ENCODE measurements at places on chromosomes 3 and 15. TPM values are rescaled to one million over a fixed set of nuclear protein-coding genes. Genes with fewer than 3 reads are reported as not detected.
A peak's percentile ranks its signal among the peaks of the same experiment; 100 is the strongest.

SLC28A2 gene
- not detected for total RNA-seq

DNA sequence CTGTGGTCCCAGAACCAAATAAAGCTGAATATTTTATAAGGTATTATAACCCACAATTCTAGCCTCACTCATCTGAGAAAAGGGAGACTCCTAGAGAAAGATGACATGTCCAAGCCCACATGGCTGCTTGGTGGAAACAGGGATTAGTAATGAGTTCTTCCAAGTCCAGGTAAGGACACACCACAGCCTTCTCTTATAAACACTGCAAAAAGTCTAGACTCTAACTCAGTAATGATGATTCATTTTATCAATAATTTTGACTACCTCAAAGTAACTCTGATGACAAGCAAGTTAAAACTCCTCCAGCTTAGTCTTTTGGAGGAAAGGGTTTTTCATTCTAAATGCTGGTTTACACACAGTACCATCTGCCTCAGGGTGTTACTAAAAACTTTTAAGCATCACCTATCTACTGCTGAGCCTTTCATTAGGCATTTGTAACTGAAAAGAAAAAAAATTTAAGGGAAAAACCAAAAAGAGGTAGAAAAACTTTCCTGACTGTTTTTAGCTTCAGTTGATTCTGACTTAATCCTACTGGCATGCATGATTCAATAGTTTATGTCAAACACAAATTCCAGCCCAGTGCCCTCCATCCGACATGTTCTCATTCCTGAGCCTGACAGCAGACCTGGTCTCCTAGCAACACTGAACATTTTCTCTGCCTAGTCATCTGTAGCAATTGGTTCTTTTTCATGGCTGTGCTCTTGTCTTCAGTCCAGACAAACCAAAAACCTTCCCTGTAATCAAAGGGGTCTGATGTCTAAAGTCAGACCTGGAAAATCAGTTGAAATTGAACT lies 43.9 kb downstream of the P3H2 start:
- DNase-seq = no peak
- no peaks in the 10 kb centered on the region for H3K36me3 ChIP-seq
- H3K27me3 ChIP-seq = no peaks in the 10 kb centered on the region

DNA sequence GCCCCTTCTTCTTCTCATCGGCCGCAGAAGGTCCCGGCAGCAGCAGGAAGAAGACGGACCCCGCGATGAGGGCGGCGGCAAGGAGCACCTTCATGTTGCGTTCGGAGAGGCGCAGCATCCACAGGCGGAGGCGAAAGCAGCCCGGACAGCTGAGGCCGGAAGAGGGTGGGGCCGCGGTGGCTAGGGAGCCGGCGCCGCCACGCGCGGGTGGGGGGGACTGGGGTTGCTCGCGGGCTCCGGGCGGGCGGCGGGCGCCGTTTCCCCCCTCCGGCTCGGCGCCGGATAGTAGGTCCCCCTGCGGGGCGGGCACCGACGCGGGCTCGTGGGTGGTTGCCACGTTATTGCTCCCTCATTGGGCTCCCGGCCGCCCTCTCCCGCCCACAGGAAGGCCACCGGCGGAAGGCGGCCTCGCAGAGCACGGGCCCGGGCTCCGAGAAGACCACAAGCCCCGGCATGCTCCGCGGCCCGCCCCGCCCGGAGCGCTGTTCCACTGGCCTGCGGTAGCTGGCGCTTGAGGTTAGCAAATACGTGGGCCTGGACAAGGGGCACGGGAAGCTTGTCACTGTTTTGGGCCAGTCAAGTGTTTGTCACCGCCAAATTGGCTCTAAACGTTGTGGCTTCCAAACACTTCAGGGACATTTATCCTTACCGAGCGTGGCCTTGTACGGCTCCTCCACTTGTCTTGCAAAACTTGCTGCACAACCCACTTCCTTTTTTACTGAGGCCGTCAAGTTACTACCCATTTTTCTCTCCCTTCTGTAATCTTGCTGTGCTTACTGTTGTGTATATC lies at the start of gene PPIB:
Gene PPIB (minus strand): TSS at position 154 of the 790 bp plus-strand sequence. CDS start 36 bp downstream, at position 118.
- no peaks in the 10 kb centered on the region for H3K27me3 ChIP-seq
- peak within 1 kb of the TSS; percentile 65 for H3K4me3 ChIP-seq
- DNase-seq = peak; percentile 97
- peak within 1 kb of the TSS; percentile 77 for H3K27ac ChIP-seq
- peaks cover 23% of the 10 kb centered on the region for H3K36me3 ChIP-seq

- H3K27ac ChIP-seq = no peak overlapping the region
- no peaks in the 10 kb centered on the region for H3K4me1 ChIP-seq
- H3K4me3 ChIP-seq = no peak overlapping the region
- no peak for DNase-seq
- H3K27me3 ChIP-seq = no peaks in the 10 kb centered on the region
- H3K36me3 ChIP-seq = no peaks in the 10 kb centered on the region
These were observed 447.4 kb upstream of the PROK2 start for GRCh38 chr3:72232331-72232730.

DNA sequence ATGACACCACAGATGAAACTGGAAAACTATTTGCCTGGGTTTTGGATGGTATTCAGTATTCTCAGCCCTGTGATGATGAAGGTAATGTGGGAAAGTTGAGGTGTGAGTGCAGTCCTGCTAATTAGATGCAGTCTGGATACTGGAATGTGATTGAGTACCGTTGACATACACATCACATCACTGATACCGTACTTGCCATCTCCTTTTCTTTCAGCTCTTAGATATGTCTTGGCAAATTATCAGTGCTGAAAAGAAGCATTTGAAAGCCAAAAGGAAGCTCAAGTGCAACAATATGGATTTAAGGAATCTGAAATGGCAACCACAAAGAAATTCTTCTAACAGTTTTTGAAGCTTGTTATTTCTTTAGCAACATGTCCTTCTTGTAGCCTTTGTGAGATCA lies 381.4 kb upstream of the TGFBR2 start:
- no peak for DNase-seq
- no peaks in the 10 kb centered on the region for H3K27me3 ChIP-seq
- no peaks in the 10 kb centered on the region for H3K36me3 ChIP-seq
- peaks cover 12% of the 10 kb centered on the region for H3K4me1 ChIP-seq
- no peak overlapping the region for H3K4me3 ChIP-seq

SLC9C1 gene
- not detected for total RNA-seq

DNA sequence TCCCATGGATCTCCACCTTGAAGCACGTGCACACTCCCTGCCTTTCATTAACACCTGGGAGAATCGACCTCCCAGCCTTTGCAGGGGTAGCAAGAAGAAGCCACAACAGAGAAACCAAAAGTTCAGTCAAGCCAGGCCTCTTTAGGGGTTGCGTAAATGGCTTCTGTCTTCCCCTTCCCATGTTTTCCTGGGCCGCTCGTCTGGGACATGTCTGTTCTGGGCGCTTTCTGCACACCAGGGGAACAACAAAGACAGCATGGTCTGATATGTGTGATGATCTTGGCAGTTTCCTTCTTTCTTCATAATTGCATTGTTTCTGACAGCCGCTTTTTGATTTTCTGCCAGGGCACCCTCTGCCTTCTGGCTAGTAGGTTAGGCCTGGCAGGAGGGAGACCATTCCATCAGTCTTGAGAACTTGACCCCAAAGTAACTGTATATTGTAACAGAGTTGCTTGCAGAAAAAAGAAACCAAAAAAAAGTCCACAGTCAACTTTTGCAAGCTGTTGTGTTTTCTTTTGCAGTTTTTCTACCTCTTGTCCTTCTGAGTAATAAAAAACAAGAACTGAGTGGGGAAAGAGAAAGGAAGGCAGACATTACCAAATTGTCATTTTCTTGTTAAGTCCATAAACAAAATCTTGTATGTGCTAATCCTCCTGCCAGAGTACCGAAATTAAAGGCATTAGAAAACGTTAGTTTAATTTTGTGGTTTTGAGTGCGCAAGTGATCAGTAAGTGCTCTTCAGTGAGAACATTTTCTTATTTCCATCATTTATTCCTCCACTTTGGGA lies 56.0 kb upstream of the FURIN start:
- no peaks in the 10 kb centered on the region for H3K36me3 ChIP-seq
- peaks cover 6% of the 10 kb centered on the region for H3K4me1 ChIP-seq
- H3K27ac ChIP-seq = no peak overlapping the region
- no peak for DNase-seq

DNA sequence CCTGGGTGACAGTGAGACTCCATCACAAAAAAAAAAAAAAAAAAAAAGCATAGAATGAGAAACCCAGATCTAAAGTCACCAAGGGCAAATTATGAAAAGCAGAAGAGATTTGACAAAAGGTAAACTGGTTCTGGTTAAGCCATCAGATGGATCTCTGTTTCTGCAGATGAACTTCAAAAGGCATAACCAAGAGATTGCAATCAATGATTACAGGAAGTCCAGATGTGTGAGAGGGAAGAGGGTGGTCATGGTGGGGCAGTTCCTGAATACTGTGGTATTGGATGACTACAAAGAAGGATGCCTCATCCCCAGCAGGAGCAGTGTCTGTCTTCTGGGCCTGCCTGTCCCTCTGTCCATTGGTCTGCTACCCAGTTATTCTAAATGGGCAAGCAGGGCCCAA lies 3.8 kb downstream of the P4HTM start:
- H3K27me3 ChIP-seq = no peaks in the 10 kb centered on the region
- H3K27ac ChIP-seq = no peak overlapping the region
- no peaks in the 10 kb centered on the region for H3K36me3 ChIP-seq
- no peak overlapping the region for H3K4me3 ChIP-seq
- peaks cover 22% of the 10 kb centered on the region for H3K4me1 ChIP-seq
- DNase-seq = no peak

DNA sequence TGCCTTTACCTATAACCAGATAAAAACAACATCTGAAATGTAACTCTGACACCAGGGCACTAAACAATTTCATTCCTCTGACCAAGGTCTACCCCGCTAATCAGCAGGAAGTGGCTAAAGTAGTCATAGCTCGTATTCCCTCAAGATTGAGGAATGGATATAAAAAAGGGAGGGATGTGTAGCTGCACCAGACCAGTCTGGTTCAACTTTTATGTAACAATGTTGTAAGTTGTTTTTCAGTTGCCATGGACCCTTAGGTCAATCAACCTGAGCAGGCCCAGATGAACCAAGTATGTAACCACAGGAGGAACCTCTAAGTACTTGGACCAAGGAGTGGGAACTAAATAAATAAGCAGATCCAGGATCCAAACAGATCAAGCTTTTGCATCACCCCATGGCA lies 28.4 kb upstream of the IFT57 start:
- DNase-seq = no peak
- no peaks in the 10 kb centered on the region for H3K27me3 ChIP-seq
- H3K36me3 ChIP-seq = no peaks in the 10 kb centered on the region
- no peak overlapping the region for H3K27ac ChIP-seq

DNA sequence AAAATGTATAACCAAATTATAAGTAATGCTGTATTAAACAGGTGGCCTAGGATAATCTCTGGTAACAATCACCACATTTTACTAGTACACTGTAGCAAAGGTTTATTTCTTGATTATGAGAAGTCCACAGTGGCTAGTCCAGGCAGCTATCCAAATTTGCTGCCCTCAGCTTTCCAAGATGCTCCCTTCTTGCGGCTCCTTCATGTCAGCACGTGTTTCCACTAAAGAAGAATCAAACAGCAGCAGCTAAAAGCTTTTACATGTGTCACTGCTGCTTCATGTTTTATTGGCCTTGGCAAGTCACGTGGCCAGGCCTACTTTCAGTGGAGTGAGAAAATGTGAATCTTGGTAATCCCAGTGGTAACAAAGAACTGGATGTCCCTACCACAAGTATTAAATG lies 5.6 kb upstream of the RBMS3 start:
- H3K27ac ChIP-seq = no peak overlapping the region
- no peaks in the 10 kb centered on the region for H3K36me3 ChIP-seq

DNA sequence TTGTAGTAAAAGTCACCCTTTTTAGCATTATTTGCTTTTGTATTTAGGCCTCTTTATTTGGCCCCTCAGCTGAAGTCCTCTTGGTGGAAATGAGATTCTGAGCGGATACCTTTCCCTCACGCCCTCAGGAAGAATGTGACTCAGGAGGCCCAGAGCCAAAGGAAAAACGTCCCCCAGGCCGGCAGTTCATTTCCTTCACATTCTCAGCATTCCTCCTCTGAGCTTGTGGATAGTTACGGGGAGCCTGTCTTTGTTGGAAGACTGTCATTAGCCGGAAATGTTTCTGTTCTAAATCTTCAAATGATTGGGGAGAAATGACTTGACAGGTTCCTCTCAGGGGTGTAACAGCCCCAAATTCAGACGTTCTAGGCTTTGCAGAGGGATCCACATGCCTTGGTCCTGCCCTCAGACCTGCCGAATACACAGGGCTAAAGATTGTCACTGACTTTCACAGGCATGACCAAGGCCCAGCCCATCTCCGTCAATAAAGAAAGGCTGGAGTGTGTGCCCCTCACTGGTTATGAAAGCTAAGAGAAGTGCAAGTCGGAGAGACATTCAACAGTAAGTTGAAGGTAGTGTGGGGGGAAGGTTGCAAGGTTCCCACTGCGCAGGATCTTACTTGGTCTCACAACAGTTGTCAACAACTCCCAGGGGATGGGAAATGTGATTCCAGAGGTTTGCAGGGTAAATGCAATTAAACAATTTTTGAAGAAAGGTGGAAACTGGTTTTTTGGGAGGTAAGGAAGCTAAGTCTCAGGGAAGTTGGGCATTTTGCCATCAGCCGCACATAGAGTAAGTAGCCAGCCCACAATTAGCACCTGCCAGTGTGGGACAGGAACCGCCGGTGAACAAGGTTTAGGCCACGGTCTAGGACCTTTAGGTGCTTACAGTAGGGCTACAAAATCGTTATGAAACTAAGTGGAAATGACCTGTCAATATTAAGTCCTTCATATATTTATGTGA lies 39.7 kb upstream of the MYZAP start:
- H3K4me1 ChIP-seq = no peaks in the 10 kb centered on the region
- no peaks in the 10 kb centered on the region for H3K36me3 ChIP-seq
- no peaks in the 10 kb centered on the region for H3K27me3 ChIP-seq
- DNase-seq = no peak
- no peak overlapping the region for H3K27ac ChIP-seq

Data from CD8-positive, alpha-beta memory T cell (primary cell).